ENCODE measurements at places on chromosomes 12 and 14.

DNA sequence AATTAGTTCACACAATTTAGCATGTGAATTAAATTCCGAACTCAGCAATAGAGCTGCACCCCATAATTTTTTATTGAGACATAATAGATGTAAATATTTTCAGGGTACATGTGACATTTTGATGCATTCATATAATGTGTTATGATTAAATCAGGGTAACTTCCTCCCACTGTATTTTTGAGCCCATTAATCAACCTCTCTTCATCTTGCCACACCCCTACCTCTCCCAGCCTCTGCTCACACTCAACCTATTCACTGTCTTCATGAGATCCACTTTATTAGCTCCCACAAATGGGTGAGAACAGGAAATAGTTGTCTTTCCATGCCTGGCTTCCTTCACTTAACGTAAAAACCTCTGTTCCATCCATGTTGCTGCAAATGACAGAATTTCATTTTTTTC, 14.7 kb downstream of the IL26 start:
- no peak for DNase-seq

DNA sequence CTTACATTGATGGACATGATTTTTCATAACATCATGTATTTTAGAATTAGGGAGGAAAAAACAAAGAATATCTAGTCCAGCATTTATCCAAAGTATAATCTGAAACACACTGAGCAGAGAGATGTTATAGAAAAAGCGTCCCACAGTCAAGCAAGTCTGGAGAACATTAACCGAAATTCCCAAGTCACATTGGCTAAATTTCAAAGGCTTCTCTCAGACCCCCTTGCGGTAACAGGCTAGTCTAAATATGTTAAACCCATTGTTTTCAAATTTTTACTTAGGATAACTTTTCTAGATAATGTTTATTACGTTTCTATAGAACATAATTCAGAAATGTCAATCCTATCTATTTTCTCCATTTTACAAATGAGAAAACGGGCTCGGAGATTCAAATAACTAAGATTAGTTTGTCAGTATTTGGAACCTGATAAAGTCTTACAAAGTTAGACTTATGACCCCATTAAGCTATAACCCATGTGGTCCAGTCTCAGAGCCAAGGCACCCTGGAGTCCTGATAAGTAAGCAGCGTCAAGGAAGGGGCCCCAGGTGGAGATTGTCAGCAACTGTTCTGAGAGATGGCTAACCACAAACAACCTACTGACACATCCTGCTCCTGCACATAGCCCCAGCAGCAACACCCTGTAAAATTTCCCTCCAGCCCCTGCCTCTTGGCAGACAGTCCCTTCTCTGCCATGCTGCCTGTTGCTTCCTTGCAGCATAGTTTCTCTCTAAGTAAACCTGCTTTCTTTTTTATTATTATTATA, 220.6 kb upstream of the TMEM260 start:
- no peak for DNase-seq

DNA sequence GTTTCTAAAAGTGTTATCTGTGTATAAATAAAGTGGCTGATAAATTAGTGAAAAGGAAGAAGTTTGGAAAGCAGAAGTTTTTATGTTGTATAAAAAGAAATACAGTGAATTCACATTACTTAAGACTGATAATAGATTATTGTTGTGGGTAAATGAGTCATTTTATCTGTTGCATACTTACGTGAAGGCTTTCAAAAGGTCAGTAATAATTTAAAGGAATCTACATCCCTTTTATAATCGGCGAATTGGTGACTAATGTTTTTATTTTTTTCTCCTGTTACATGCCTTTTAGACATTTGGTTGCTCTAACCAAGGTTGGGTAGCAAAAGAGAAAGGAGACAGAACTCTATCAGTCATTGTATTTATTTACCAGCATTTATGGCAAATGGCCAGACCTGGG, 155.9 kb downstream of the SLC41A2 start:
- no peak for DNase-seq

DNA sequence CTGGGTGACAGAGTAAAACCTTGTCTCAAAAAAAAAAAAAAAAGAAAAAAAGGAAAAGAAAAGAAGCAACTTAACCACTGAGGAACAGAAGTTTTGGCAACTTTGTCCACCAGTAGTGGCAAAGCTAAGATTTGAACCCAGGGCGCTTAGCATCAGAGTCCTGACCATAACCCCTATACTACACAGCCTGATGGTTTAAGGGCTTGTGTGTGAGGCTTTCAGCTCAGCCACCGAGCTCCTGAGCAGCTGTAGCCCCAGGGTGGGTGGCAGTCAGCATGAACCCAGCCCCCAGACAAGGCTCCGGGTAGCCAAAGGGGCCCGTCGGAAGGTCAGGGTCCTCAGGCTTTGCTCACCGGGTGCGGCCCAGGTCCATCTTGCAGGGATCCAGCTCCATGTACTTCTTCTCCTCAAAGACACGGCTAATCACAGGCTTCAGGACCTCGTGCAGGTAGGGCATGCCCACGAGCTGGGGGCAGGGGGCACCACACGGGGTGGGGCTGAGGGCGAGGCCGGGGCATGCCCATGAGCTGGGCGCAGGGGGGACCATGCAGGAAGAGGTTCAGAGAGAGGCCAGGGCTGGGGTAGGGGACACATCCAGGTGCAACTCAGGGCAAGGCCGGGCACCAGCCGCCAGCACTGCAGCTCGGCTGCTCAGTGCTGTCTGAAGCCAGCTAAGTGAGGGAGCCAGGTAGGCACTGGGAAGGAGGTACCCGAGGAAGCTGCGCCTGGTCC, 20.9 kb downstream of the RASAL1 start:
- DNase-seq: no peak

GRCh38 chr14:68819260-68819691, 26.4 kb upstream of the ZFP36L1 start:
- DNase-seq: no peak

DNA sequence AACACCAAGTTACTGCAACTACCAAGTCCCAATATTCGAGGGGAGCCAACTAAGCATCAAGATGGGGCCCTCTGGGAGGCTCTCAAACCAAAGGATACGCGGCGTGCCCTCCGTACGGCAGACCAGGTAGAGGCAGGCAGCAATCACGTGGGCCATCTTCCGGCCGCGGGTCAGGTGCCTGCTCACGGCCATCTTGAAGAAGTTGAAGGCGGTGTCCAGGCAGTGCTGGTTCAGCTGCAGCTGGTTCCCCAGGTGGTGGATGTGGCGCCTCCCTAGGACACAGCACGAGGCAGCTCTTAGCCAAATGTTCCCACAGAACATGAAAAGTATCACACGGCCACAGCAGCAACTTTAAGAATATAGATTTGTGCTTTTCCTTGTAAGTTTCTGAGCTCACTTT, 24.3 kb downstream of the BTBD6 start:
- DNase-seq: no peak

Measured in ACHN (cell line).